ENCODE measurements at places on chromosomes 6 and 20.

- DNase-seq: no peak
Measured at GRCh38 chr6:130969166-130969565, 93.9 kb downstream of the EPB41L2 start.

- no peak for DNase-seq
Measured at GRCh38 chr6:42331019-42331418, 113.4 kb upstream of the MRPS10 start.

GRCh38 chr6:34661357-34661756, 35.2 kb downstream of the ILRUN start:
- DNase-seq: no peak

GRCh38 chr20:61731363-61732181, 334.1 kb downstream of the TAF4 start:
- DNase-seq: no peak

- no peak for DNase-seq
Measured at GRCh38 chr6:80442366-80442765, 335.9 kb downstream of the BCKDHB start.

DNA sequence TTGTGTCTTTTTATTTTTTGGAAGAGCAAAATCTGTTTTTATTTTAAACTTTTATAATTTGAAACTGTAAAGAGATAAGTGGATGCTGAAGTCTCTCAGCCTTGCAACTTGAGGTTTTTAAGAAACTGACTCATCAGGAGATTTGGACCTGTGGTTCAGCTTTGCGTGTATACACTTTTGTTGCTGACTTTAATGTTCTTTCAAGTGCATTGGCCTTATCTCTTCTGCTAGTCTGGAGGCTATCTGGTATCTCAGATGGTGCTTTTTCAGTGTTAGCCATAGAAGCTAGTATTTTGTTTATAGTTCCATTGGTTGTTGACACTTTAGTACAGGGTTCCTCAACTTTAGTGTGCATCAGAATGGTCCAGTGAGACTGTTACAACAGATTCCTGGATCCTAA, 504.0 kb upstream of the SPTLC3 start:
- no peak for DNase-seq

GRCh38 chr6:225121-225721, 67.1 kb upstream of the DUSP22 start:
- peak; percentile 59 for DNase-seq
